ENCODE measurements at places on chromosomes 13 and 19.

DNA sequence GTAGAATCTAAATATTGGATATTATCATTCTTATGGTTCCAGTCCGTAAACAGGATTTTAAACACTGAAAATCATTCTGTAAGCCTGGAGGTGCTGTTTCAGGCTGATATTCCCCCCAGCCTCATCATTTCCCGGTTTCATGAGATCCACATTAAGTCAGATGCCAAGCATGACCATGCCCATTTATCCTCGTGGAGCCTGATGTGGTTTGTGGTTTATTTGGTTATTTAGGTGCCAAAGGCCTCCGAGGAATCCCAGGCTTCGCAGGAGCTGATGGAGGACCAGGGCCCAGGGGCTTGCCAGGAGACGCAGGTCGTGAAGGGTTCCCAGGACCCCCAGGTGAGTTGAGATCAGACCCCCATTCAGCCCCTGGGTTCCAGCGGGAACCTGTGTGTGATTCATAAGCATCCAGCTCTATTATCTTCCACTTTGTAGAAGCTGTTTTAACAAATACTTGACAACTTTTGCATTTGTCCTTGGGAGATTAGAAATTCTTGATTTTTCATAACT is 92.5 kb downstream of the RAB20 start:
- DNase-seq: no peak

GRCh38 chr13:104779311-104779993 is 1713.2 kb upstream of the SLC10A2 start:
- DNase-seq: peak; percentile 69

- DNase-seq: no peak
These were observed 10.3 kb upstream of the UBAC2 start for GRCh38 chr13:99190147-99190985.

- no peak for DNase-seq
These were observed 56.8 kb downstream of the TNFSF13B start for GRCh38 chr13:108326309-108326708.

Measured in fibroblast of skin of scalp (primary cell).